ENCODE measurements at places on chromosomes 6 and 20. TPM values are rescaled to one million over a fixed set of nuclear protein-coding genes. Genes with fewer than 3 reads are reported as not detected.

The GGT7 gene
- total RNA-seq, result 12.5 TPM

The JPH2 gene
- total RNA-seq, result 2.4 TPM

The PSORS1C2 gene
- total RNA-seq, result not detected

The COL20A1 gene
- total RNA-seq, result not detected

The SMLR1 gene
- total RNA-seq, result not detected

The TEAD3 gene
- 23.8 TPM for total RNA-seq

The FRK gene
- 2.9 TPM for total RNA-seq

The KIAA0408 gene
- total RNA-seq, result 3.6 TPM

The ENPP4 gene
- total RNA-seq, result 9.8 TPM

- DNase-seq, result peak; percentile 41
Observed at GRCh38 chr6:124203101-124203811, 399.6 kb downstream of the NKAIN2 start.

DNA sequence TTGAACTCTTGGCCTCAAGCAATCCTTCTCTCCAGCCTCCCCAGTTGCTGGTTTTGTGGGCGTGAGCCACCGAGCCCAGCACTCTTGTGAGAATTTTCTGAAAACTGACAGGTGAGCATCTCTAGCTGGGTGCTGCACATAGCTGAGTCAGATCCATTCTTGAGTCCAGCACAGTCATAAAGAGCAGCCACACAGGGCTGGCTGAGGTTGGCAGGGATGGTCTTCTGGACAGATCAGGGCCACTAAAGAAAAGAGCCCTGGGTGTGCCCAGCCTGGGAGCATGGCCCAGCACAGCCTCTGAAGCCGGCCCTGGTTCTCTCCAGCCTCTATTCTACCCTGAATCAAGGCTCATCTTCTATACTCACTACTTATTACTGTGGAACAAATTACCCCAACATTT lies 11.5 kb downstream of the DLGAP4 start:
- no peak for DNase-seq

DNA sequence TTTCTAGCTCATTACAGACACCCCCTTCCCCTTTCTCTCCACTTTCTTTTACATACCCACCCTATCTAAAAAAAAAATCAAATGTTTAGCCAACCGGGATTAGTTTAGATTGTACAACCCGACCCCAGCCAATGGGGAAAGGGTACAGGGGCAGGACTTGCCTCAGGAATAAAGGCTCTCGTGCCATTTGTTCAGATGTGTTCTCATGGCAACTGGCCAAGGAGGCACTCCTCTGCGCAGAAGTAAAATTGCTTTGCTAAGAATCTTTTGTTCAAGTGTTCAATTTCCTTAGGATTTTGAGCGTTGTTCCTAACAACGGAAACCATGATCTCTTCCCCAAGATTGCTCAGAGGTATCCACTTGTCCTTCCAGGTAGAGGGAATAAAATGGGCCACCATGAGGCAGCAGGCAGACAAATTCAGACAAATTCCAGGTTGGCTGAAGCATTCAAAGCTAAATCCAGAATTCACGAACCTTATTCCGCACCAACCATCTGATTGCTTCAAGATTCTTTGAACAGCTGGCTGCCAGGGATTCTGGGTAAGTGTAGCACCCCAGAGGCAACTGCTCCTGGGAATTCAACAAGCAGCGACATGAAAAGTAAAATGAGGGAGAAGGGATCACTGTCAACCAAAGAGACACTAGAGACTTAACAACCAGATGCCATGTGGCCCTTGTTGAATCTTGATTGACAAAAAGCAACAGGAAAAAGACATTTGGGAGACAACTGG lies 431.8 kb downstream of the PREX1 start:
- DNase-seq, result no peak

- no peak for DNase-seq
Observed at GRCh38 chr6:142542704-142543233, 241.0 kb downstream of the ADGRG6 start.

DNA sequence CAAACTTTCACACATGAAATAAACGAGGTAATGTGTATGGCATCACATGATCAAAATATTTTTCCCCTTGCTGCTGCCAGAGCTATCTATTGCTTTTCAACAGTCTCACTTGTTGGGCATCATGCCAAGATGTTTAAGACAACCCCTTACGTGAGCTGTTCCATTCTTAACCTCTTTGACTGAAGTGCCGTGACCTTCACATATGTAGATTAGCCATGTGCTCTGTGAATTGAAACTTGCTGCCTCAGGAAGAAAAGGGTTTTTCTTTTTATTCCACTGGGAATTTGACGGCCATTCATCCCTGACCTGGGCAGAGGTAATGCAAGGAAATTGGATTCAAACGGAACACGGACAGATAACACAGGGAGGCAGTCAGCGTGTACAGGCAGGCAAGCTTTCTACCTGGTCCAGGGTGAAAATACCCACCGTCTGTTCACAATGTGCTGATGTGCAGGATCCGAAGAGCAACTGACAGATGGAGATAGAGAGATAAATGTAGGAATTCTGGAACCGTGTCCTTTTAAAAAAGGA lies 14.2 kb downstream of the ARID1B start:
- DNase-seq, result no peak

DNA sequence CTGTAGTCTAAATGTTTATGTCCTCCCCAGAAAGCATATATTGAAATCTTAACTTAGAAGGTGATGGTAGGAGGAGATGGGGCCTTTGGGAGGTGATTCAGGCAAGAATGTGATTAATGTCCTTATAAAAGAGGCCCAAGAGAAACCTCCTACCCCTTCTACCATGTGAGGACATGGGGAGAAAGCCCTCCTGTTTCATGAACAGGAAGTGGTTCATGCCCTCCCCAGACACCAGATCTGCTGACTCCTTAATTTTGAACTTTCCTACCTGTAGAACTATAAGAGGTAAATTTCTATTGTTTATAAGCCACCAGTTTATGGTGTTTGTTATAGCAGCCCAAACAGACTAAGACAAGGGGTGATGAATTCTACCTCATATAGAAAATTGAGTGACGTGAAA lies 8.7 kb upstream of the ECT2L start:
- DNase-seq, result no peak

- DNase-seq, result no peak
Observed at GRCh38 chr6:148513145-148514071, 170.8 kb downstream of the SASH1 start.

- DNase-seq, result no peak
Observed at GRCh38 chr6:159399751-159400221, 230.6 kb downstream of the FNDC1 start.

DNA sequence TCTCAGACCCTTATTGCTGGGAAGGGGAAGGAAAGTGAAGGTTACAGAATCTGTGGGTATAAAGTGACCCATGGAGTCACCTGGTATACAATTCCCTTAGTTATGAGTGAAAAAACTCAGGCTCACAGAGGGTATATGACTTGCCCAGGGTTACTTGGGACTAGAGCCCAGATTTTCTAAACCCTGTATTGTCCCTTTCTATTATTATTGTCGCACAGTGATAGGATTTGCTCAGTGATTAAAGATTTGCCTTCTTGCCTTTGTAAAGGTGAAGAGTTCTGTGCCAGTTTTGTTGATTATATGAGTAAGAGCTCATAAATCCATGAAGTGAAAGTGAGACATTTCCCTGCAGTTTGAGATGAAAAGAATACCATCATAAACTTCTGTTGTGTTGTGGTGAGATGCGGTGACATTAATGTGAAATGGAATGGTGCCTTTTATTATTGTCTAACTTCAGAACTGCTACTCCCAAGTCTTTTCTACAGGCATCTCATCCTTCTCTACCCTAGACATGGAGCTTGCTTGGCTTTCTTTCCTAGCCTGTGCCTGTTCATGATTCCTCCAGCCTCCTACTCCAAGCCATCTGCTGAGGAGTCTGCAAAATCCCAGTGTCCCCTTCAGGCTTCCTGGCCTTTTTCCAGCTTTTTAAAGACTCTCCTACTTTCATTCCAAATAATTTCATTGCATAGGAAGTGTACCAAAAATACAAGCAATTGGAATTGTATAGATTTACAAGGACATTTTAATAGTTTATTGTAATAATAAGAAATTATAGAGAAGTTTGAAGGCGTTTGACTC lies 33.5 kb upstream of the ADIG start:
- DNase-seq, result no peak

DNA sequence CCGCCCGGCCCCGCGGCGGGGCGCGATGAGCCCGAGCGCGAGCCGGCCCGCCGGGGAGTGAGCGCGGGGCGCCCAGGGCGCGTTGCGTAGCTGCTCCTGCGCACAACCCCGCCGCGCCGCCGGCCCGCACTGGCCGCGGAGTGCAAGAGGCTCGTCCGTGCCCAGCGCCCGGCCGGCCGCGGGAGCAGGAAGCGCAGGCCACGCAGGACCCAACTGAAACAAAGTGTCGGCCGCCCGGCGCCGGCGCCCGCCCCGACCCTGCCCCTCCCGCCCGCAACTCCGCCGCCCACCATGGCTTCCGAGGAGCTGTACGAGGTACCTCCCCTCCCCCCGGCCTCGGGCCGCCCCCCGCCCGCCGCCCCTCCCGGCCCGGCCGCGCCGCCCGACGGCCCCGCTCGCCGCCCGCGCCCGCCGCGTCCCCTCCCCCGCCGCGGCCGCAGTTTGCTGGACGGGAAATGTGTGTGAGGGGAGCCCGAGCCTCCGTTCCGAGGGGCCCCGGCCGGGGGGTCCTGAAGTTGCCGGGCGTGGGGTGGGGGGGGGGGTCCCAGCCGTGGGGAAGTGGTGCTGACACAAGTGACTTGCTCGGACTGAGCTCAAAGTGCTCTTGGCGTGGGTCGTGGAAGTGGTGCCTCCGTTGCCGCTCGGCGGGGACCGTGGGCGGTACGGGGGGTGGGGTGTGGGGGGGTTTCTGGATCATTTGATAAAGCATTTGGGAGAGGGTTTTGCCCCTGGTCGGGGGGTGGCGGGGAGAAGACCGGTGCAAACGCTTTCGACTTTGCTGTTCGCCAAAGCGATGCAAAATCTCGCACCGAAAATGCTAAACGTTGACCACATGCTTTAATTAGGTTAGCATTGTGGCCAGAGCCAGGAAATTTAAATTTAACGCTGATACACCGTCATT lies 539 bp downstream of the CDYL start:
- no peak for DNase-seq

- no peak for DNase-seq
Observed at GRCh38 chr6:146544616-146545182, 1.1 kb downstream of the RAB32 start.

GRCh38 chr6:25302677-25303128 lies 23.5 kb downstream of the CARMIL1 start:
- DNase-seq, result no peak

DNA sequence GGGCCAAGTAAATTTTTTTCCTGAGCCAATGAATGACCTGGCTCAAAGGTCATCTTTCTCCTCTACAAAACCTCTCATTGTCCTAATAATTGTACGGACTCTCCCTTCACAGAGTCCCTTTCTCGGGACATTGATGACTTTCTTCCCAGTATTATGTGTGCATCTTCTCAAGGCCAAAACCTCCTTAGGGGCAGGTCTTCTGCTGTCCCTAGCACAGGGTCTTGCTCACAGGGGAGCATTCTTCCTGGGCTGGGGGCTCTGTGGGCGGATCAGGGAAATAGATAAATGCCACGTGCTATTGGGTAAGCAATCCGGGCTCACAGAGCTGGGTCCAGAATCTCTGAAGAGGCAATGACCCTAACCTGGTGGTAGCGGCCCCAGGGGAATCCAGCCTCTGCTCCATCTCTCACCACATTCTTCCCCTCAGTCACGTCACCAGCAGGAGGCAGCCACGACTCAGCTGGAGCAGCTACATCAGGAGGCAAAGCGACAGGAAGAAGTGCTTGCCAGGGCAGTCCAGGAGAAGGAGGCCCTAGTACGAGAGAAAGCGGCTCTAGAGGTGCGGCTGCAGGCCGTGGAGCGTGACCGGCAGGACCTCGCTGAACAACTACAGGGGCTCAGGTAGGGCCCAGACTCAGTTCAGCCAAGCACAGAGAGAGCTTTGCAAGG lies 23.5 kb downstream of the CEP250 start:
- DNase-seq, result no peak

- DNase-seq, result no peak
Observed at GRCh38 chr6:113364766-113365165, 492.4 kb upstream of the MARCKS start.

DNA sequence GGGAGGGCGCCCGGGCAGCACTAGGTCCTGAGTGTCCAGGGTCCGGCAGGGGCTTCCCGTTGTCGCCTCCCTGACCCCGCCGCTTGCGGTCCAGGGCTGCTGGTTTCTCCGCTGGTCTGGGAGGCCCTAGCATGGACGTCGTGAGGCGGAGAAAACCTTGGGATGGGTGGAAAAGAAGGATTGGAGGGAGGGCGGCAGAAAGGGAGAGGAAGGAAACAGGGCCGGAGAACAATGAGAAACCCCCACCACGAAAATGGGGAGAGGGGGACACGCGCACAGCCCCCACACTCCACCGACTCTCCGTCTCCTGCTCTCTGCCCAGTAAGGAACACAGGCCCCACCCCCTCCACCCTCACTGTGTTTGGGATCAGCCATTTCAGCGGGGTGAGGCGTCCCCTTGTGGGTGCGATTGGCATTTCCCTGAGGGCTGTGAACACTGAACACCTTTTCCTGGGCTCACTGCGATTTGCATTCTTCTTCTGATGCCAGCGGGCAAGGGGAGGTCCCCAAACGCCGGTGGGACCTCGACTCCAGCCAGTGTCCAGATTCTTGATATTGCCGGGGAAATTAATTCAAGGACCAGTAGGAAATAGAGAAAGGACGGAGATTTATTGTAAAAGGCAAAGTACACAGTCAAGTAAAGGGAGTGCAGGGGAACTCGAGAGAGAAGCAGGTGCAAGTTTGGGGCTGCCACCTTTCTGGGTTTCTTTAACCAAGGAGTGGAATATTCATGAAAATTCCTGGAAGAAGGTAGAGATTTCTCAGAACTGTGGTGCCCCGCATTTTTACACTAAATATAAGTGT lies 3.3 kb upstream of the RAET1G start:
- peak; percentile 23 for DNase-seq

GRCh38 chr20:51058017-51058416 lies 35.1 kb upstream of the KCNG1 start:
- no peak for DNase-seq

- peak; percentile 65 for DNase-seq
Observed at GRCh38 chr20:38426006-38426897, 8.9 kb downstream of the SNHG17 start.

GRCh38 chr6:100185615-100186014 lies 191.6 kb upstream of the MCHR2 start:
- DNase-seq, result no peak

- no peak for DNase-seq
Observed at GRCh38 chr6:49515485-49516146, 15.9 kb downstream of the GLYATL3 start.

- DNase-seq, result no peak
Observed at GRCh38 chr20:40110311-40110831, 578.7 kb downstream of the MAFB start.

DNA sequence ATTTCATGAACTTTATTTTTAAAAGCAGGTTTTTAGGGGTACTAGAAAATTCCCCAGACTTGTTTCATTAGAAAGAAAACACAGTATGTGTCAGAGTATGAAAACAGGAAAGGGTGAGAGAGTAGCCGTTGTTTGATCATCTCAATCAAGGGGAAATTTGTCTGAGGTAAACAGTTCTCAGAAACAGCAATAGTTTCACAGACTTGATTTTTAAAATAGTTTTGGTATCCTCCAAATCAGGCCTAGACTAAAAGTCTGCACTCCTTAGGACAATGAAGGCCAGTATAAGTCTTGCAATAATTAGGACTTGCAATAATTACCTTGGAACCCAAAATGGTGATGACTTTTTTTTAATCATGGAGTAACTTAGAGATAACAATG lies 176.6 kb upstream of the TAB2 start:
- no peak for DNase-seq
